ENCODE measurements at places on chromosomes 6 and 20.

GRCh38 chr20:4569092-4569491 lies 152.6 kb upstream of the PRND start:
- H3K4me1 ChIP-seq: no peaks in the 10 kb centered on the region
- H3K4me3 ChIP-seq: no peak overlapping the region
- H3K36me3 ChIP-seq: no peaks in the 10 kb centered on the region
- DNase-seq: no peak
- no peak overlapping the region for H3K27ac ChIP-seq

DNA sequence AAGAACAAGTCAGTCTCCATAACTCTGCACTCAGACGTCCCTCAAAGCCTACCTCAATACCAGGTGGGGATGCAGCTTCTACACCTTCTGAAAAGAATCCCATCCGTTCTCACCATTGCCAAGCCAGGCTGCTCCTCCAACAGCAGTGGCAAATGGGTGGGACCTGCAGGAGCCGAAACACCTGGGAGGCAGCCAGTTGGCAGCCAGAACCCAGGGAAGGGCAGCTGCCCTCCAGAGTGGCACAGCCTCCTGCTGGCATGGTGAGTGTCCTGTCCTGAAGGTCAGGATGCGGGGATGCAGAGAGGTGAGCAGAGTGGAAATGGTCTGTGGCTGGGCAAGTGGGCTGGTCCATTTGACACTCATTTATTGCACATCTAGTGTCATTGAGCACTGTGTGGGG lies 210.6 kb upstream of the CDH4 start:
- H3K4me3 ChIP-seq: no peak overlapping the region
- no peaks in the 10 kb centered on the region for H3K36me3 ChIP-seq
- H3K27me3 ChIP-seq: no peaks in the 10 kb centered on the region
- no peak overlapping the region for H3K27ac ChIP-seq
- H3K4me1 ChIP-seq: no peaks in the 10 kb centered on the region

GRCh38 chr20:35588397-35588796 lies 27.2 kb upstream of the SPAG4 start:
- H3K27ac ChIP-seq: no peak overlapping the region
- no peaks in the 10 kb centered on the region for H3K4me1 ChIP-seq
- no peaks in the 10 kb centered on the region for H3K27me3 ChIP-seq
- H3K4me3 ChIP-seq: no peak overlapping the region

DNA sequence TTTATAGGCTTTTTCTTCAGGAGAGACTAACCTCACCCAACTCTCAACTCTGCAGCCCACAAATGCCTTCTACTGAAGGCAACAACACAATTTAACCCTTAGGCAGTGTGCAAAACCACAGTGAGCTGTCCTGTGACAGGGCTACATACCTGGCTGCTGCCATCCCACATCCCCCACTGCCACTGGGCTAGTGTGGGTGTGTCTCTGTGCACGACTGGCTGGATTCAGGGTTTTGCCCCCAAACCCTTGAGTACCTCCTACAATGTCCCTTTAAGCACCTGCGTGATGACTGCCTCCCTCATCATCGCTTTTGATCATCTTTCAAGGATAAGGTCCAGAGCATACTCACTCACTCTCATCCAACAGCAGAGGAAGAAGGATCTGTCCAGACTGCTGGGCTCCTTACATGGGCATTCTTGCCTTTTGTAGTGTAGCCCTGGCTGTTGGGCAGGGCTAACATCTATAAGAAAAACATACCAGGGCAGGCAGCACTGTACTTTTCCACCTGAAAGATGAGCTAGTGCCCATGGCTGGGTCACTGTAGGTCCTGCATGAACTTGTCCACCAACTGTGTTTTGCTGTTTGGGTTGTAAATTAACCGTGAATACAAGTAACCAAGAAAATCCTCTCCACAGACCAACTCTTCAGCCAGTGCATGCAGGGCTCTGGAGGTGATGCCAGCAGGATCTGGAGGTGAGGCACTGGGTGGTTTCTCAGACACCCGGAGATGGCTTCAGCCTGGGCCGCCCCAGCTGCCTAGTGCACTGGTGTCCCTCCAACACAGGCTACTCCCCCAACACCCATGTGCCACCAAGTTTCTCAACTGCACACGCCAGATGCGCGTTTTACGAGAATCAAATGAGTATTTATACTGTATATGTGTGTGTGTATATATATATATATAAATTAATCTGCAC lies 45.2 kb downstream of the PLCG1 start:
- no peak overlapping the region for H3K4me3 ChIP-seq
- no peak for DNase-seq
- H3K4me1 ChIP-seq: peaks cover 8% of the 10 kb centered on the region
- H3K27ac ChIP-seq: no peak overlapping the region
- H3K27me3 ChIP-seq: no peaks in the 10 kb centered on the region
- no peaks in the 10 kb centered on the region for H3K36me3 ChIP-seq

DNA sequence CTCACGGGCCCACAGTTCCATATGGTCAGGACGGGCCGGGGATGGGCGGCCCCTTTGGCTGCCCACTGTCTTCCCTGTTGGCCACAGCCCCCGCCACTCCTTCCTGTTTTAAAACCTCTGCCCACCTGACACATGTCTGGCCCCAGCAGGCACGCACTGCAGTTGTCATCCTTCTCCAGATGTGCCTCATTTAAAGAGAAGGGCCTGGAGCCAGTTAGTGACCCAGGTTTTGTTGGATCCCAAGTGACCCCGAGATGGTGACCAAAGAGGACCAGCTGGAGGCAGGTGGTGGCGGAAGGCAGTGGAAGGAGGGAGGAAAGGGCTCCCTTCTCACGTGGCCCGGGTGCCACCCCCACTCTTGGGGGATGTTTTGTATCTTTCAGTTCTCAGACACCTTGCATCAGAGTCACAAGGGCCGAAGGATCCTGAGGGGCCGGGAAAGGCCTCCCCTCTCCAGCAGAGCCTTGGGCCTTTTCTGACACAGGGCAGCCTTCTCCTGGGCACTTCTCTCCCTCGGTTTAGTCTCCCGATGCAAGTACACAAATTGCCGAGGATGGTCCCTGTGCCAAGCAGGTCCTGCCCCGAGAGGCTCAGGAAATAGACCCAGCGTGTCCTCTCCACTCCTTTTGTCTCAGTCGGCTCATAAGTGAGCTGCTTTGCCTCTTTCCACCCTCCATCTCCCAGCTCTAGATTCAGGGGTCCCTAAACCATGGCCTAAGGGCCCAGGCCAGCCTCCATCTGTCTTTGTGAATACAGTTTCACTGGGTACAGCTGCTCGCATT lies 117.6 kb downstream of the SULF2 start:
- DNase-seq: peak; percentile 19
- no peaks in the 10 kb centered on the region for H3K27me3 ChIP-seq
- H3K27ac ChIP-seq: no peak overlapping the region
- no peaks in the 10 kb centered on the region for H3K36me3 ChIP-seq
- no peak overlapping the region for H3K4me3 ChIP-seq

DNA sequence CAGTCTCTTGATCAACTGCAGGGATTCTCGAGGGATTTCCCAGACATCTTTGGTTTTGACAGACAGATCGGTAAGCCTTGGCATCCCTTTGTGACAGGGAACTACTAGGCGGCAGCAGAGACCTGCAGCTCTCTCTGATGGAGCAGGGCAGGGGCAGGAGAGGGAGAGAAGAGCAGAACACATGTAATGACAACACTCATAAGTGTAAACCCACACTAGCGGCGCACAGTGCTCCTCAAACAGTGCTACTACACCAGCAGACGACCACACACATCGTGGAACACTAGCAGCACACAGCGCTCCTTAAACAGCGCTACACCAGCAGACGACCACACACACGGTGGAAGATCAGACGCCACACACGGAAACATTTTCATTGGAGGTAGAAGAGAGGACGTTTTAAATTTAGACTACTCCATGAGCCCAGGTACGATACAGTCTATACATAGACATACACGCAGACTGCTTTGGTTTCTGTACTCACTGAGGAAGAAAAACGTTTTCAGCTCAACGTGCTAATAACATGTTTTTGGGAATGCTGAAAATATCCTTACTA lies 94.5 kb upstream of the TRAF3IP2 start:
- no peaks in the 10 kb centered on the region for H3K27me3 ChIP-seq
- H3K36me3 ChIP-seq: no peaks in the 10 kb centered on the region
- DNase-seq: no peak
- no peaks in the 10 kb centered on the region for H3K4me1 ChIP-seq

- peaks cover 4% of the 10 kb centered on the region for H3K36me3 ChIP-seq
- DNase-seq: no peak
- H3K4me3 ChIP-seq: no peak overlapping the region
- no peak overlapping the region for H3K27ac ChIP-seq
- no peaks in the 10 kb centered on the region for H3K27me3 ChIP-seq
These were observed 4.5 kb upstream of the CITED2 start for GRCh38 chr6:139378882-139379341.

All from thyroid gland (tissue), 4 donors.